ENCODE measurements at places on chromosomes 4 and X. TPM values are rescaled to one million over a fixed set of nuclear protein-coding genes. Genes with fewer than 3 reads are reported as not detected.

Gene DDIT4L
- total RNA-seq, result 8.1 TPM

Gene LRAT
- 1.2 TPM for total RNA-seq

Gene SLITRK4
- under 0.01 TPM for total RNA-seq

Gene SORCS2
- total RNA-seq, result 11.1 TPM

Gene ASIC5
- total RNA-seq, result not detected

Gene ESX1
- not detected for total RNA-seq

Gene GLRB
- 16.2 TPM for total RNA-seq

Gene MUC7
- total RNA-seq, result not detected

Gene SLC9A7
- total RNA-seq, result 3.1 TPM

Gene ADGRG4
- 0.86 TPM for total RNA-seq

Gene SASH3
- total RNA-seq, result not detected

Gene PAGE2B
- not detected for total RNA-seq

Gene EOLA2
- 18.8 TPM for total RNA-seq

Gene MAGEB2
- not detected for total RNA-seq

Measured in articular chondrocyte of knee joint (primary cell).